GM23338 (cell line): ENCODE measurements at places on chromosomes 2 and 18.

GRCh38 chr2:3533836-3534235 is 14.5 kb upstream of the ADI1 start:
- no peak for DNase-seq

- no peak for DNase-seq
These were observed 3.6 kb downstream of the STARD7 start for GRCh38 chr2:96204836-96205624.

DNA sequence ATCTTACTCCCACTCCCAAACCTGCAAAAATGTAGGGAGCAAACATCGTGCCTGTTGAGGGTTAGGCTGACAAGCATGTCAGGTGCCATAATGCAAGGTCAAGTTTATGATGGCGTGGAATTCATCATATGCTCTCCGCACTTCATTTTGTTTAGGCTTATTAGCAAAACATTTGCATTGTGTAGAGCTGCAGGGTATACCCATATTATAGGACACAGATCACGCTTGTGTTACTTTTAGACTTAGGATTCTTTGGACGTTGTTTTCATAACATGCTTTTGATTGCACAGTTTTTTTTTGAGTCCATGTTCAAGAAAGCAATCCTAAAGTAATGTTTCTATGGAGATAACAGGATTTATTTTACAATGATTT is 22.9 kb downstream of the MBP start:
- DNase-seq = no peak

- no peak for DNase-seq
These were observed 44.3 kb upstream of the REL start for GRCh38 chr2:60837123-60837522.

- DNase-seq = no peak
These were observed 24.4 kb upstream of the RMP24 start for GRCh38 chr18:35948080-35948479.

- no peak for DNase-seq
These were observed 80.8 kb upstream of the LPIN2 start for GRCh38 chr18:3093624-3094337.

DNA sequence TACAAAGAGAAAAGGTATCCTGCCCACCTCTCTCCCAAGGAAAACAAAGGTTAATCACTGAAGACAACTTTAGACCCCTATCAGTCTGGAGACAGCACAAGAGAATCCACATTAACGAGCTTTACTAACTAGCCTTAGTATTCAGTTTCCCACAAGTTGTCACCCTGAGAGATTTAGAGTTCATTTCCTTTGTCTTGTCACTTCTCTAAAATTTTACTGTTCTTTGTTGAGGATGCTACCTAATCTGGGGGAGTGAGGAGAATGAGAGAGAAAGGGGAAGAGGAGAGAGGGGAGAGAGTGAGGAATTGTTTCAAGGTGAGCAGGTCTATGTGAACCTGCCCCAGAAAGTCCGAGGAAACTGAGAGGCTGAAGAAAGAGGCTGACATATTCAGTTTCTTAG is 28.4 kb downstream of the C2orf76 start:
- DNase-seq = no peak

DNA sequence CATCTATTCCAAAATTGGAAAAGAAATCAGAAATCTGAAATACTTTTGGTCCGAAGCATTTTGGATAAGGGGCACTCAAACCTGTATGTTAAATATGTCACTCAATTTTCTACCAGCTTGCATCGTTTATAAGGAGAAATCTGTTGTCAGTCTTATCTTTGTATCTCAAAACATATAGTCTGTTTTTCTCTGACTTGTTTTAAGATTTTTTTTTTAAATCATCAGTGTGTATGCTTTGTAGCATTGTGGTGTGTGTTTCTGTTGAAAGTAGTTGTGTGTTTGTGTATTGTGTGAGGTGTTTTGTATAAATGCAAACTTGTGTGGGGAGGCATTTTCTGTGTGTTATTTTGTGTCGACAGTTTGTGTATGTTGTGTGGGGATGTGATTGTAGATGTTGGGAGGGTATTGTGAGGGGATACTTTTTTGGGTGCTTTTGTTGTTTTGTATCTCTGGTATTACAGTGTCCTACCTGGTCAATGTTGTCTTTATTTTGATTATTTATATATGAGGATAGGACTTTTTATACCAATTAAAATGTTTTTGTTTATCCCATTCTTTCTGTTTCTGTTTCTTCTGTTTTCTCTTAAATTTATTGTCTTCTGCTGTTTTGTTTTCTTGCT is 30.9 kb downstream of the SMCHD1 start:
- no peak for DNase-seq

DNA sequence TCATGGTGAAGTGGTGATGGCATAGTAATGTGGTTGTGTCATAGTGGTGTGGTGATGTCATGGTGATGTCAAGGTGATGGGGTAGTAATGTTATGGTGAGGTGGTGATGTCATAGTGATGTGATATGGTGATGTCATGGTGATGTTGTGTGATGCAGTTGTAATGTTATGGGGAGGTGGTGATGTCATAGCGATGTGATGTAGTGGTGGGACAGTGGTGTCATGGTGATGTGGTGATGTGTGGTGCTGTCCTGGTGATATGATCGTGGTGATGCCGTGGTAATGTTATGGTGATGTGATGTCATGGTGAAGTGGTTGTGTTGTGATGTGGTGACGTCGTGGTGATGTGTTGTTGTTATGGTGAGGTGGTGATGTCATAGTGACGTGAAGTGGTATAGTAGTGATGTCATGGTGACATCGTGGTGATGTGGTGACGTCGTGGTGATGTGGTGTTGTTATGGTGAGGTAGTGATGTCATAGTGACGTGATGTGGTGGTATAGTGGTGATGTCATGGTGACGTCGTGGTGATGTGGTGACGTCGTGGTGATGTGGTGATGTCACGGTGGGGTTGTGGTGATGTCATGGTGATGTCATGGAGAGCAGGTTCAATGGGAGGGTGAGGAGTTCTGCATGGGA is 242.7 kb upstream of the MYT1L start:
- DNase-seq = no peak

DNA sequence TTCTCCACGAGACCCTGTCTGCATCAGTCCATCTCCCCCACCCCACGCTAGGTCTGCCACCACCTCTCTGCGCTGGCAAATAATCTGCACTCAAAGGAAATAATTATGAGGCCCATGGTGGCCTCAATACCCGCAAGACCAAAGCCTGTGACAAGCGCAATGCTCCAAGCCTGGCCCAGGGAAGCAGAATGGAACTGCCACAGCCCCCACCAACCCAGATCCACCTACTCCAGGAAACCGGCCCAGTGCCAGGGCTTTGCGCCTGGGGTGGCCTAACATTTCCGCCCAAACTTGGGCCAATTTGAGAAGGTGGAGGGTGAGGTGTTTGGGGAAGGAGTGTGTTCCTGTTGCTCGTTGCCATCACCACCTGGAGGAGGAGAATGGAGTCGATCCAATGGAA is 26.0 kb upstream of the ATOH8 start:
- no peak for DNase-seq

- DNase-seq = no peak
These were observed 90.0 kb downstream of the ZCCHC2 start for GRCh38 chr18:62612776-62613175.

DNA sequence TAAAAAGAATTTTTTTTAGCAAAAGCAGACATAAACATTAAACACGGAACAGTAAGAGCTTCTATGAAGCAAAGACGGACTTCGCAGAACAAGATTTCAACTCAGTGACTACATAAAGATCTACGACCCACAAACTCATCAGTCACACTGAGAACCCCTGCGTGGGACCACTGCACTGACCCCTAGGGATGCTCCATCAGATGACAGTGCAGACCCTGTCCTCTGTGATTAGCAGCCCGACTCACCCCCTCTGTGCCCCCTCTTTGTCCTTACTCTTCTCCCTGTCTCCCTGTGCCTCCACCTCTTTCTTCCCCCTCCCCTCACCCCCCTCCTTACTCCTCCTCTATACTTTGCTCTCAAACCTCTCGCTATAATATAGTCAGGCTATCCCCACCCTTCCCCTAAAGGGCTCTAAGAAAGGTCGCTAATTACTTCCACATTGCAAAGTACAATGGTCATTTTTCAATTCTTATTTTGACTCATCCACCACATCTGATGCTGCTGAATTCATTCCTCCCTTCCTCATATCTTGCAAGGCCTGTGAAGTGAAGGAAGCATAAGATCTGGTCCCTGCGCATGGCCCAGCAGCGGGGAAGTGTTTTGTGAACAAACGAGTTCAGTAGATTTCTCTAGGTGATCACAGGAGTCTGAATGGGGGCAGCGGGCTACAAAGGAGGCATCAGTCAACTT is 89.3 kb downstream of the CABYR start:
- DNase-seq = peak; percentile 24

GRCh38 chr2:13515254-13515653 is 798.5 kb downstream of the TRIB2 start:
- no peak for DNase-seq

GRCh38 chr2:217459680-217460405 is 543.0 kb downstream of the TNS1 start:
- no peak for DNase-seq

DNA sequence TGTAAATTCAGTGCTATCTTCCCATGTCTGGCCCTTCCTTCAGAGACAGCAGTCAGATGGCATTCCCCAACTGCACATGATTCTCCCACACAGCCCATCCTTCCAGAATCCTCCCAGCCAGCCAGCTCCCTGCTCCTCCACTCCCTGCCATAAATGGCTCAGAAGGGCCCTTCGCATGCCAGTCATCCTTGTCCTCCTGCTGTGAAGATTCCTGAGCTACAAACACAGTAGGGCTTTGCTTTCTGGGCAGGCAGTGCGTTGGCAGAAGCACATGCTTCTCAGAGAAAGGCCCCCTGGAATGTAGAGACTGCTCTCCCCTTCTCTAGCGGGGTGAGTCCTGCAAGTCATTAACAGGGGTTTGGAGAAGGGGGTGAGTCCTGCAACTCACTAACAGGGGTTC is 71.9 kb downstream of the TEX51 start:
- peak; percentile 38 for DNase-seq

- DNase-seq = no peak
These were observed 79.7 kb upstream of the MAP4K4 start for GRCh38 chr2:101617796-101618195.

DNA sequence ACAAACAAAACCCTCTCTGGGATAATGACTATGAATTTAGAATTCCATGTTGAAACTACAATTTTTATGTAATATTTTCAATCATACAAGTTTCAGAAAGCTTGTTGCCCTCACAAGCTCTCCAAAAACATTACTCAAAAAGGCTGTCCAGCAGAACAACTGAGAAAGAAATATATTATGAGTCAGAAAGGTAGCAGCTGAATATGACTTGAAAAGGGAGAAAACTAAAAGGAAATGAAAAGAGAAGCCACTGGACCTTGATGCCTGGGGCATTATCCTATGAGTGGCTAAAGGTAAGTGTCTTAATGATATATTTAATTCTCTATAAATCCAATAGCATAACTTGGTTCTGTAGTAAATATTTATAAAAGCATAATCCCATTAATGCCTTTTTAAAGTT is 61.8 kb downstream of the NXPH2 start:
- DNase-seq = no peak

GRCh38 chr2:128202791-128203190 is 111.8 kb downstream of the UGGT1 start:
- DNase-seq = no peak

- peak; percentile 41 for DNase-seq
These were observed 367.4 kb downstream of the FBXO15 start for GRCh38 chr18:73780218-73780617.

GRCh38 chr2:8457699-8458502 is 224.0 kb upstream of the ID2 start:
- peak; percentile 14 for DNase-seq

DNA sequence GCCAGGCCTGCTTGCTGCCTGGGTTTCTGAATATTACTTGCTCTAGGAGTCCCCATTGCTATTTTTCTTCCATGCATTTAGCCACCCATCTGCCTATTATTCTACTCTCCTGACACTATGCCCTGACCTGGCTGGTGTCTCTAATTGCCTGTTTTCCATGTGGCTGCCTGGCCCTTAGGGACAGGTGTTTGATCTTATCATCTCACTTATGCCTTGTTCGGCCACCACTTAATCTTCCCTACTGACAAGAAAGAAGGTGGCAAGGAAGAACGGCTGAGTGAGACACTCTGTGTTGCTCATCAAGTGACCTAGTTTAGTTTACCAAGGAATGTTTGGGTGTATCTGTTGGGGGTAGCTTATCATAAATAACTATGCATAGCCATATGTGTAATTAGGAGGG is 50.4 kb upstream of the RAPH1 start:
- no peak for DNase-seq

- DNase-seq = peak; percentile 85
These were observed 7.3 kb upstream of the PLEK start for GRCh38 chr2:68357605-68358337.

DNA sequence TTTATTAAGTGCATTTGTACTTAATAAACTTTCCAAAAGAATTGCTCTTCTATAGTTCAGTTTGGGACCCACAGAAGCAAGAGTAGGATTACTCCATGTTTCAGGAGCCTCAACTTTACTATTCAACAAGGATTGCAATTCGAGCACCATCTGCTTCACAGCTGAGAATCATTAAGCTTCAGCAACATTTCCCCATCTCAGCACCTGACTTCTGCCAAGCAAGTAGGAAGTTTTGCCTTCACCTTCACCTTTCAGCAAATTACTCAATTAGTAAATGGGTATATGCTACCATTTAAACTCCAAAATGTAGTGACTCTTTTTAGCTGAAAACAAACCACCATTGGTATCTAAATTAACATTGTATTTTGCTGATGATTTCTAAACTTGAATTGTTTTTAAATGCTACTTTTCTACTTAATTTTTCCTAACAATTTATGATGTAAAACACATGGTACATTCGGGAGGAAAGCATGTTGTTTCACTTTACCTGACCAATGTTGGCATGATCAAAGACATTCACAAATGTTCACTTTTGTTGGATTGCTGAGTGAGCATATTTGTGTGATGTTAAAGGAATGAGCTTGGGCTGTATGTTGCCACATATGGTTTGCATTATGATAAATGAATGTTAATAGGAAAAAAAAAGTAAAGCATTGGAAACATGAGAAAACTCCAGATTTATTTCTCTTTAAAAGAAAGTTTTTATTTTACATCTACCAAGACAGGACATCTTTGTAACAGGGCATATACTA is 159.2 kb downstream of the GULP1 start:
- no peak for DNase-seq

DNA sequence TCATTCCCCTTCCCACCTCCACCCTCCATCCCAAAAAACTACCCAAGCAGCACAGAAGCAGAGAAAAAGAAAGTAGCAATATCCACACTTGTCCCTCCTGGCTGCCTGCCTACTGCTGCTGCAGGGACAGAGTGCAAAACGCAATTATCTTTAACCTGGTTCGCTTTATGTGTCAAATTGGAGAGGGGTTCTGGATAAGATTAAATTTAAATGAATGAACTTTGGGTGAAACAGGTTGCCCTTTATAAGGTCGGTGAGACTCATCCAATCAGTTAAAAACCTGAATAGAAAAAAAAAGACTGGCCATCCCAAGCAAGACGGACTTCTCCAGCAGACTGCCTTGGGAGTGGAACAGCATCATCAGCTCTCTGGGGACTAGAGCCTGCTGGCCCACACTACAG is 62.6 kb downstream of the ANKRD44 start:
- DNase-seq = no peak

GRCh38 chr2:107374249-107374648 is 452.4 kb upstream of the RGPD4 start:
- no peak for DNase-seq
